Ecto neural progenitor cell (in vitro differentiated cells): ENCODE measurements at places on chromosomes 16 and 17.

DNA sequence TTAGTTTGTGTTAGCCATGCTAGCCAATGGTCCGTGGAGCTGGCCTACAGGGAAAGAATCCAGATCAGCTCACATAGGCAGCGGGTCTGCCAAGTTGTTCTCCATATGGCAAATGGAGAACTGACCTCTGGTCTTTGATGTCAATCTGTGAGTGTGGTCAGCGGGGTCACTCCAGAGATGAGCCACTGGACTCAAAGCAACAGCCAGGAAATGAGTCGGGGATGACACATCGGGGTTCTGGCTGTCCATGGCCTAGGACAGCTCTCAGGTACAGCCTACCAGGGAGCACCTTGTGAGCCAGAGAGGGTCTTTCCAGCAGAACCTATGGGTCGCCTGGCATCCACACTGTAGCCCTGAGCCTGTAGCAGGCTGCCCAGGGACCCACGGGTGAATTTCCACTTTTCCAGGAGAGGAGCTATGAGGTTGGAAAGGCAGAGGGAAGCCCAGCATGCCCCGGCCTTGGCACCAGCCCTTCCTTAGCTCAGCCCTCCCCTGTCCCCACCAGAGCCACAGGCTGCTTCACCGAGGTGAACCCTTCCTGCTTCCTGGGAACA is 203.0 kb upstream of the TNRC6C start:
- DNase-seq: no peak

- DNase-seq: no peak
Observed at GRCh38 chr16:69190046-69190588, 3.2 kb downstream of the SNTB2 start.

DNA sequence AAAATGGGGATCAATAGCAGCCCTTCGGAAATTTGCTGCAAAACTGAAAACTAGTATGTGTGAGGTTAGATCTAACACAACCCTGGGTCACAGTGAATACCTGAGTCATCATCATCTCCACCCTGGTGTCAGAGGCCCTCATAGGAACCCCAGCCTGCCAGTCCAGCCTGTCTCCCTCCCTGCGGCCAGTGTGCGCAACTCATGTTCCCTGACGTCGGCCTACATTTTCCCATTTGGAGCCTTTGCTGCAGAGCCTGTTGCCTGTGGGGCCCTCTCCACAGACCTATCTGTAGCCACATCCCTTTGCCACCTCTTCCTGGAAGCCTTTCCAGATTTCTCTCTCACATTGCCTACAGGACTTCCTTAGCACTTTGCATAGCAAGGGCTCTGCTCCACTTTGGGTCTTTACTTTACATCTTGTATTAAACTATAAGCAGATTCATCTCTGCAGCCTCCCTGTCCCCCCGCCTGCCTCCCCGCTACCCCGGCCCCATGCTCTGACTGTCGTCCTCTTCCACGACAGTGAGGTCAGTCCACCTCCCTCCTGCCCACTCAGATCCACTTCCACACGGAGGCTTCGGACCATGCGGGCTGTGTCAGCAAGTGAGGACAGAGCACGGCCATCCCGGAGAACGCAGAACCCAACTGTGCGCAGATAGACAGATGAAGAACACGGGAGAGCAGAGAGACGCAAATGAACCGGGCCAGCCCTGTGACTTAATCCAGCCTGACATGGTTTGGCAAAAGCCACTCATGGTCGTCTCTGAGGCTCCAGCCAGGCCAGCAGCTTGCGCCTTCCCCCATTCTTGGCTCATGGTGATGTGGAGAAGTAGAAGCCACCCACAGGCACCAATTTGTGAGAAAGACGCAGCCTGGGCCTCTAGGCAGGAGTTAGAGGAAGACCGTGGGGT is 31.0 kb downstream of the NGFR start:
- peak; percentile 52 for DNase-seq

DNA sequence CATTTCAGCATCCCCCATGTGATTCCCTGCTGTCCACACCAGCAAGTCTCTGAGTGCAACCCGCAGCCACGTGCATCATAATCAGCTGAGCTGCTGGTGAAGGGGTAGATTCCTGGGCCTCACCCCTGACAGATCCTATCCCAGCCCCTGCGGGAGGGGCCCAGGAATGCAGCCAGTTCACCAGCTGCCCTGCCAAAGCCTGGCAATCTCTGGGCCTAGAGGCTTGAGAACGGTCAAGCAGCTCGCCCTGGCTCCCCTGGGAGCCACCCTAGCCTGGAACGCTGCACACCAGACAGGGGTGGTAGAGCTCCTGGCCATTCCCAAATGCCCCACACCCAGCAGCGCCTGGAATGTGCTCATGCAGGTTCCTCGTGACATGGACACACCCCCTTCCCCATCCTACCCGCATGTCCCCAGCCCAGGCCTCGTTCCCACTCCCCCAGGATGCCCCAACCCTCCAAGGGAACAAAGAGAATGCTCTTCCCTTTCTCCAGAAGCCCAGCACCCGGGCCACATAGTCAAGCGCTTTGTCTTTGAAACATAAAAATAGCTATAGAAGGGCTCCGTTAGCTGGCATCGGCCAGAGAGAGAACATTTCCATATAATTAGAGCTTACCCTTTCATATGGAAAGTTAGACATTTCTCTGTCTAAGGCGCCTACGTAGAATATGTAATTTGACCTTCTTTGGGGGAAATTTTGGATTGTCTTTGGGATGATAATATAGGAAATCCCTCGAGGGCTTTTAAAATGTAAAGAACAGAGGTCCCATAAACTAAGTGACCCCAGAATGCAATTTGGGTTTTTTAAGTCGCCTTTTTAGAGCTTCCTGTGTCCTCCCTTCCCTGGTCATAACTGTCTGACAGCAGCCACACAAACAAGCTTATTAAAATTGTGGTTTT is 3.4 kb downstream of the CEP295NL start:
- DNase-seq: no peak

DNA sequence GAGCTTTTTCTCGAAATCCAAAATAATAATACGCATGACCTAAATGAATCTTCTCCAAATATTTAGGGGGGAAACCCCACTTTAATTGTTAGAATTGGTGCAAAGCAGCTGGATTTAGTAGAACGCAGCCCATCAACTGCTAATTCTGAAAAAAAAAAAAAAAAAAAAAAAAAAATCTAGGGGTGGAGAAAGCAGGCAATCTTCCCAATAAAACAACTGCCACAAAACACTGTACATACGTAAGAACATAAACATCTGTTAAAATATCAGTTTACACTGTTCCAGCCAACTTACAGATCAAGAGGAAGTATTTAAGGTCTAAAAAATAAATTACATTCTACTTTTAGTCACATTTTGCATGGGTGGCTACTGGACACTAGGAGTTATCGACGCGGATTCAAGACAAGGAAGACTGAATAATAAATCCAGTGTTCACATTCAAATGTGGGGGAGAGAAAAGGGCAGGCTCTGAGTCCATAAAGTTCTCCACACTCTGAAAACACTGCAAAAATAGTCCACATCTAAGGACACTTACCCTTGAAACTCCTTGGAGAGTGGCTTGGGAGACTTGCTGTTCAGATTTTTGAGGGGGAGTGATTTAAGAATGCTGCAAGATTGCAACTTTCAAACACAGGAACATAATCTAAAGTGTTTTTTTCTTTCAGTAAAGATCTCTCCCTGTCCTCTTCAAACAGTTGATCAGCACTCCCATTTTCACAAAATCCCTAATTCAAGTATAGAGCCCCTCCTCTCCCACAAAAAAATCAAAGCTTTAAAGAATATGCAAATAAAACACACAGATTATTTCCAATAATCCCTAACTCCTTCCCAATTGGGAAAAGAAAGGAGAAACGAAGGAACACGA is 1.3 kb downstream of the APPBP2 start:
- DNase-seq: no peak

GRCh38 chr16:78791011-78791410 is 691.6 kb downstream of the WWOX start:
- DNase-seq: no peak

GRCh38 chr17:14331225-14331981 is 30.5 kb downstream of the HS3ST3B1 start:
- DNase-seq: no peak

DNA sequence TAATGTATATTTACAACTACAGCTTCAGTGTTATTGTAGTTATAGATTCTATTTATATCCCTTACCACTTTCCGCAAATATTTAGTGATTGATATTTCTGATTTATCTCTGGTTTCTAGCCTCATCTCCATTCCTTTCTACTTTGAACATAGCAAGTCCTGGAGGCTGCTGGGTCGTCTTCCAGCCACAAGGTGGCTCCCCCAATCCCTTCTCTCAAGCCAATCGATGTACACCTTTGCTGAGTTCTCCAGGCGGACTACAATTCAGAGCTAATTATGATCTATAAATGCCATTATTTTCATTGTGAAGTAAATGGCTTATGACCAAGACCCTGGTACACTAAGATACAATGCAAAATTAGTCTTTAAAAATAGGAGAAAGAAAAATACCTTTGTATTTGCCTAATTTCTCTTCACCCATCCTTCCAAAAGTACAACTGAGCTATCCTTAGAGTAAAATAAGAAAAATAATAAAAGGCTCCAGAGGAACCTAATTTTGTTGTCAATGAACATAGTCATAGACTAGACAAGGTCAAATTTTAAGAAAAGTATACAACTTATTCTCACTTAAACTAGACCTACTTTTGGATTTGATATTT is 122.1 kb downstream of the SKAP1 start:
- DNase-seq: peak; percentile 63

- peak; percentile 52 for DNase-seq
Observed at GRCh38 chr17:5902181-5903140, 167.7 kb upstream of the WSCD1 start.

- no peak for DNase-seq
Observed at GRCh38 chr17:32299580-32300164, 34.0 kb downstream of the RHBDL3 start.

DNA sequence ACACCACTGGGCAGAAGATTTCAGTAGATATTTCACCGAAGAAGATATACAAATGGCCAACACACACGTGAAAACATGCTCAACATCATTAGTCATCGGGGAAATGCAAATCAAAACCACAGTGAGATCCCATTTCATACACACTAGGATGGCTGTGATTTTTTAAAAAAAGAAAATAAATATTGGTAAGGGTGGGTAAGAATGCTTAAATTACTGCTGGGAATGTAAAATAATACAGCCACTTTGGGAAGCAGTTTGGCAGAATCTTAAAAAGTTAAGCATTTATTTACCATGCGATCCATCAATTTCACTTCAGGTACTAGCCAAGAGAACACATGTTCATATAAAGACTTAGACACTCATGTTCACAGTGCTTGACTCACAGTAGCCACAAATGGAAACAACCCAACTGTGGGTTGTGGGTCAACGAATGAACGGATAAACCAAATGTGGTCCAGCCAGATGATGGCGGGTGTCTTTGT is 6.5 kb upstream of the C16orf74 start:
- DNase-seq: no peak

GRCh38 chr17:18318117-18318516 is 3.0 kb downstream of the SMCR8 start:
- no peak for DNase-seq

GRCh38 chr17:77116371-77116860 is 24.4 kb upstream of the SEC14L1 start:
- DNase-seq: no peak

- no peak for DNase-seq
Observed at GRCh38 chr16:7614021-7614795, 281.6 kb downstream of the RBFOX1 start.

DNA sequence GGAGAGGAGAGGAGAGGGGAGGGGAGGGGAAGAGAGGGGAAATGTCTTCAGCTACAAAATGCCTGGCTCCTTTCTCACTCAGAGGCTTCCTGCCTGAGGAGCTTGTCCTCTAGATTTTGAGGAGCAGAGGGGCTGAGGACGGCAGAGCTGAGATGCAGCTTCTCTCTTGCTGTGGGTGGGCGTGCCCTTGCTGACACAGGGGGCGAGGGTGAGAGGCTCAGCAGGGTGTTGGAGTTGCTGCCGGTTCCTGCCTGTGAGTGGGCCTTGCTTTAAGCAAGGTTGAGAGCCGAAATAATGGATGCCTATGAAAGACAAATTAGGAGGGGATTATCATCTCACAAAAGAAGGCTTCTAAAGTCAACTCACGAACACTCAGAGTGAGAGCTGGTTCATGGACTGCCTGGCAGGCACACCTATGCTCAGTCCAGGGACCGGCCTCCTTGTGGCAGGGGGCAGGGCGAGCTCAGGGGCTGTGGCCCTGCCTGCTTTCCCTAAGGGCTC is 215.6 kb downstream of the MSI2 start:
- DNase-seq: peak; percentile 71

- DNase-seq: no peak
Observed at GRCh38 chr17:45127548-45128300, 4.6 kb downstream of the PLCD3 start.

DNA sequence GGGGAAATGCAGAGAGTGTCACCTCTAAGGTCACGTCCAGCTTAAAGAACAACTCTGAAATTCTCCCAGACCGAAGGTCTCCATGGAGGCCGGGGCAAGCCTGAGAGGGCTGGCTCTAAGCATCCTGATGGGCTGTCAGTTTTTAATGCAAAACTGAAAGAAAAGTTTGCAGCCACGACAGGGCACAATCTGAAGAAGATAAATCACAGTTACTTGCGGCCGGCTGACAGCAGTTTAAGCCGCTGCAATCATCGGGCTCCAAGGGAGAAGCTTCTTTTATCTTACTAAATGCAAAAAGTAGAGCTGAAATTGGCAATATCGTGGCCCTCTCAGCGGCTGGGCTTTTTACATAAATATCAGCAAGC is 168.8 kb downstream of the CYLD start:
- no peak for DNase-seq

GRCh38 chr17:51200846-51201245 is 34.6 kb downstream of the NME2 start:
- DNase-seq: no peak
